ENCODE measurements at places on chromosomes 11 and 22.

DNA sequence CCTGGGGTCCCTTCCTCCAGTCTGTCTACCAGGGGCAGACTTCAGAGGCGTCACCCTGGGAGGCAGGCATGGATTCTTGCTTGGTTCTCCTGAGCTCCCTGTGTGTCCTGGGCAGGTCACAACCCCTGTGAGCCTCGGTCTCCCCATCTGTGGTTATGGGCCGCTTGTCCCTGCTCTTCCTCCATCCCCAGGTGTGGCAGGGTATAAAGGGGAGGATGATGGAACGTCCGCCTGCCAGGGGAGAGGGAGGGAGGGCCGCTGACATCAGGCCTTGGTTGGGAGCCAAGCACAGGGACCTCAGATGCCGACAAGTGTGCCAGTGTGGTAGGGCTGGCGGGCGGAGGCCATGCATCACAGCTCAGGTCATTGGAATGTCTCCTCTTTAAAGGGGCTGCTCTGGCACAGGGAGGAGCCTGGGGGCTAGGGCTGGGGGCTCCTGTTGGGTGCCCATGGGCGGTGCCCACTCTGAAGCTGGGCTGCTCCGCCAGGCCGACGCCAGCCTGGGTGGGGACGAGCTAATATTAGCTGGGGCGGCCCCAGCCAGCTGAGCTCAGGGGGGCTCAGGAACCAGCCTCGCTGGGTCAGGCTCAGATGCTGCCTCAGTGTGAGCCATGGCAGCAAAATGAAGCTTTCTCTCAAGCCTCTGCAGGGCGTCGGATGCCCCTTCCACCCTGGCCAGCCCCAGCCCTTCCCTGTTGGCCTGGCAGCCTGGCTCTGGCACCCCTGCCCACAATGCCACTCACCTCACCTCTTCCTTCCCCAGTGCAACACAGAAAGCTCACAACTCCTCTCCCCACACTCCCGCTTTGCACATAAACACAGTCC, 12.8 kb downstream of the KCNC1 start:
- no peak overlapping the region for H3K27ac ChIP-seq
- H3K36me3 ChIP-seq = peaks cover 3% of the 10 kb centered on the region
- no peak overlapping the region for H3K4me3 ChIP-seq
- H3K27me3 ChIP-seq = peaks cover 67% of the 10 kb centered on the region

DNA sequence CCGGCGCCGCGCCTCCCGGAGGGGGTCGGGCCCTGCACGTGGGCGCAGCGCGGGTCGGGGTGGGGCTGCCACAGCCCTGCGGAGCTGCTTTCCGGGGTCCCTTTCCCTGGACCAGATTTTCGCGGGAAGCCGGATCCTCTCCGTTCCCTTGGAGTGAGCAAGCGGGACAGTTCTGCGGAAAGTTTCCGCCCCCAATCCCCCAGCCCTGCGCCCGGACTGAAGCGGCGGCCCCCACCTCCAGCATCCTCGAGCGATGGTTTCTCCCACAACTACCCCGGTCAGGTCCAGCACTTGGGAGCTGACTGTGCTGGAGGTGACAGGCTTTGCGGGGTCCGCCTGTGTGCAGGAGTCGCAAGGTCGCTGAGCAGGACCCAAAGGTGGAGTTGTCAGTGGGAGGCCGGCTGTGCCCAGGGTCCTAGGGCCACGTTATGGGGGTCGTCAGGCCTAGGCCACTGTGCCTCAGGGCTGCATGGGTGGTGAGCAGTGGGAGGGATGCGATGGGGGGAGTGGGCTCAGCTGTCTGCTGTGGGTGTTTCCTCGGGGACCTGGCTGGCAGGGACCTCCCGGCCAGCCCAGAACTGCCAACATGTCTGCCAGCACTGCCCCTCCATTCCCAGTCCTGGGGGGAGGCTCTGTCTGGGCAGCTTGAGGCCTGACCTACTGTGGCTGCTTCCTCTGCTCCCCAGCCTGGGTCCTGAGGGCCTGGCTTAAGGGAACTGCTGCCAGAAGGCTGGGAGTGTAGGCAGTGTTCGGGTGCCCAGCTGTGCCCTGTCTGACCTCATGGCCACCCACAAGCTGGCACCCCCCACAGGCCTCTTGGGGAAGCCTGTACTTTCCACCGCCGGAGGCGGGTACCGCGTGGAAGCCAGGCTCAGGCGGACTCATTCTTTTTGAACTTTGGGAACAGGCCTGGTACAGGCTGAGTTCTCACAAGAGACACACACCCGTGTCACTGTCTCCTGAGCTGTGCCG, 726 bp downstream of the ST3GAL4 start:
- DNase-seq = no peak
- no peaks in the 10 kb centered on the region for H3K27me3 ChIP-seq
- peaks cover 7% of the 10 kb centered on the region for H3K36me3 ChIP-seq
- H3K4me3 ChIP-seq = peak overlapping the region; percentile 69
- H3K27ac ChIP-seq = peak overlapping the region; percentile 71
- H3K4me1 ChIP-seq = peaks cover 23% of the 10 kb centered on the region

DNA sequence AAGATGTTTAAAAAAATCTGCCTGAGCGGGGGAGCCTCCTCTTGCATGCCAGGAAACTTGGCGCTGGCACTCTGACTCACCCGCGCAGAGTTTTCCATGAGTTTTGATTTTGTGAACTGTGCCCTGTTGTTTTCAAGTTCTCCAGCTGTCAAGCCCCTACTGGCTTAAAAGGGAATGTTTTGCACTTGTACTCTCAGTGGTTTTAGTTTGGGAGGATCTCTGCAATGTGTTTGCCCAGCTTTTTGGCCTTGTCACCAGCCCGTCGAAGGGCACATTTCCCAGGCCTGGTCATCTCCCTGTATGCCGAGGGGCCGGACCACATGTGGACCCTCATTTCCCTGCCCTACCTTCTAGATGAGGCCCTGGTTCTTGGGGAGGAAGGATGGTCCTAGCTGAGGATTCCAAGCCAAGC, 12.2 kb downstream of the MRGPRF start:
- peaks cover 2% of the 10 kb centered on the region for H3K36me3 ChIP-seq
- H3K27me3 ChIP-seq = peaks cover 25% of the 10 kb centered on the region
- DNase-seq = no peak
- no peak overlapping the region for H3K27ac ChIP-seq
- H3K4me3 ChIP-seq = no peak overlapping the region

GRCh38 chr22:36383110-36383581, 4.6 kb downstream of the MYH9 start:
- peak overlapping the region; percentile 96 for H3K4me3 ChIP-seq
- peaks cover 64% of the 10 kb centered on the region for H3K4me1 ChIP-seq
- peaks cover 83% of the 10 kb centered on the region for H3K36me3 ChIP-seq
- no peaks in the 10 kb centered on the region for H3K27me3 ChIP-seq

DNA sequence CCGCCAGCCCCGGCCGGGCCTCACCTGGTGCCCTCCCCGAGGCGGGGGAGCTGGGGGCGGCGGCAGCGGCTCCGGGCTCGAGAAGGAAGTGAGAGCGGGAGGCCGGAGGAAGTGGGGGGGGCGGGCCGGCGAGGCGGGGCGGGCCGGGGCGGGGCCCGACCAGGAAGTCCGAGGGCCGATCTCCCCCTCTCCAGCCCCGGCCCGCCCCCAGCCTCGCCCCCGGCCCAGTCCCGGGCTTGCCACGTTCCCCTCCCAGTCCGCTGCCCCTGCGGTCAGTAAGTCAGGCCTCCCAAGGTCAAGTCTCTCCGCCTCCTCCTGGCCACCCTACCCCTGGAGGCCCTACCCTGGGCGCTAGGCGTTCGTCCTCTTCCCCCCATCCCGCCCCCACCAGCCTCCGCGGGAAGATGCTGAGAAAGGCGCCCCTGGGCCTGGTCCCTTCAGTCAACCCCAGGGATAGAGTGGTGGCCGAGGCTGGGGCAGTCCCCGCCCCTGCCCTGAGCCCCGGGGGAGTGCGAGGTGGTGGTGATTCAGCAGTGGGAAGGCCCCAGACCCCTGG, at the start of gene RHOG:
RHOG (minus strand) TSS at position 90 of the 556 bp plus-strand sequence. CDS start 12,821 bp downstream, outside the sequence.
- peaks cover 52% of the 10 kb centered on the region for H3K36me3 ChIP-seq
- H3K27ac ChIP-seq = peak within 1 kb of the TSS; percentile 94
- peak within 1 kb of the TSS; percentile 88 for H3K4me3 ChIP-seq
- H3K4me1 ChIP-seq = peaks cover 38% of the 10 kb centered on the region

- no peaks in the 10 kb centered on the region for H3K4me1 ChIP-seq
- no peaks in the 10 kb centered on the region for H3K36me3 ChIP-seq
- H3K27ac ChIP-seq = no peak overlapping the region
- H3K27me3 ChIP-seq = no peaks in the 10 kb centered on the region
- H3K4me3 ChIP-seq = no peak overlapping the region
- no peak for DNase-seq
Measured at GRCh38 chr11:93089474-93090102, 108.2 kb downstream of the SLC36A4 start.

DNA sequence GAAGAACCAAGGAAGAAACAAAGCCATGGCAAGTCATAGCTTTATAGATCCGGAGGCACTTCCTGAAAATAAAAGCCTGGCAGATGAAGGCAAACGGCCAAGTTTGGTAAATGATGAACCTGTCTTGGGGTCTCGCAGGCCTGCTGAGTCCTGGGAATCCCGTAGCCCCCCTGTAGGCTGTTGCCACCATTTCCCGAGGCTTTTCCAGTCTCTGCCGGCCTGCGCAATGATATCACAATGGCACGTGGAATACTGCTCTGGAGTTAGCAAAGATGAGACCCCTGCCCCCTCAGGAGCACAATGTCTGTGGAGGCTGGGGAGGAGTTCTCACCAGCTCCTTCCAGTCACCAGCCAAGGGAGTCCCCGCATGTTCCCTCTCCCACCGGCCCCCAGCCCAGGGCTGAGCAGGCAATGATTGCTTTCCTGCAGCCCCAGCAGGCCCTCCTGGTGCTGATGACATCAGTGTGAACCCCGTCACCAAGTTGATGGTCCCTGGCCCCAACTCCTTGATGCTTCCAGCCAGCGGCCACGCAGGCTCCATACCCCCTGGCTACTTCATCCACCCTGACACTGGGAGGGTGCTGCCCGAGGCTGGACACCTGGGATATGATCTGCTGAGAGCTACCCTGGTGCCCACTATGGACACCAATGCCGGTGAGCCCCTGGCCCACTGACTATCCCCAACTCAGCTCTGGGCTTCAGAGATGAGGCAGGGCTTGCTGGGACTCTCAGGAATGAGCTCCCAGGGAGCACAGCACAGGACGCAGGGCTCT, 55.9 kb downstream of the BTG4 start:
- H3K27ac ChIP-seq = no peak overlapping the region
- H3K4me1 ChIP-seq = no peaks in the 10 kb centered on the region
- peaks cover 57% of the 10 kb centered on the region for H3K27me3 ChIP-seq
- no peak for DNase-seq
- no peak overlapping the region for H3K4me3 ChIP-seq

- no peaks in the 10 kb centered on the region for H3K4me1 ChIP-seq
- no peaks in the 10 kb centered on the region for H3K36me3 ChIP-seq
- DNase-seq = no peak
- no peak overlapping the region for H3K4me3 ChIP-seq
Measured at GRCh38 chr11:122197066-122197987, 81.3 kb upstream of the BLID start.

DNA sequence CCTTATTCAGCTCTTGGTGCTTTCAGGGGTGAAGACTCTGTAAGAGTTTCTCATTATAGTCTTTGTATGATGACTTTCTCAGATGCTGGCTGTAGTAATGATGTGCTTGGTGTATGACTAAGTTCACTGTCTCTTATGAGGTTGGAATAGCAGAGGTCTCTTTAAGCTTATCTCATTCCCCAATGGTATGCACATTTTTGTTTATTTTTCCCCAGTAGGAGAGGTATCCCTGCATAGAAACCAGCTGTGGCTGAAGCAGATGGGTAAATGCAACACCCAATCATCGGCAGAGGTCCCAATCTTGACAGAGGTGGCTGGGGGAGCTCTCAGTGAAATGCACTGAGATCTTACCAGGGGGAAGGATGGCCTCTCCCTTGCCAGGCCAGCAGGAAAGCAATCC, 34.6 kb downstream of the BBOX1 start:
- no peaks in the 10 kb centered on the region for H3K4me1 ChIP-seq
- H3K27ac ChIP-seq = no peak overlapping the region
- no peak overlapping the region for H3K4me3 ChIP-seq
- H3K27me3 ChIP-seq = no peaks in the 10 kb centered on the region

DNA sequence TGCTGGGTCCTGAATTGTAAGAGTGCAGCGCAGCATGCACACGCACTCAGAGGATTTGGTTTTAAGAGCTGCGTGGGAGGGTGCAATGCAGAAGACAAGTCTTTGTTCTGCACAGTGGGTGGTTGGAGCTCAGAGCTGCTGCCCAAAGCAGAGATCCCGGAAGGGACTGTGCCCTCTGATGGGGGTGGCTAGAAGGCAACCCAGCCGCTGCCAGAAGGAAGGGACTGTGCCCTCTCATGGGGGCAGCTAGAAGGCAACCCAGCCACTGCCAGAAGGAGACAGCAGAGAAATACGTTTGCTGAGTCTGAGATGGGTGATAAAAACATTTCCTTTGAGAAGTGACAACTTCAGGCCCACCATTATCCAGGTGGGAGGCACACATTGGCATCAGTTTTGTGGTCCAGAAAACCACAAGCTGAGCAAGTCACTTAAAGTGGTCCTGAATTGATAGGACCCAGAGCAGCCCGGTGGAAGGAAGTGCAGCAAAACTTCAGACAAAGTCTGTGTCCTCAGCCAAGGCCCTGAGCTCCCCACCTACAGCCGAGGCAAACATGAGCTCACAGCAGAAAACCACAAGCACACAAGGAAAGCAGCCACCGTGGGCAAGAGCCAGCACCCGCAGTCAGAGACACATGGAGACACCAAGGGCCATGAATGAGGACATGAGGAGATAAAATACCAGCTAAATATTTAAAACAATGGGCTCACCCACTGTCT, 4.3 kb downstream of the KRTAP5-6 start:
- peaks cover 54% of the 10 kb centered on the region for H3K27me3 ChIP-seq
- no peaks in the 10 kb centered on the region for H3K36me3 ChIP-seq
- H3K4me1 ChIP-seq = peaks cover 10% of the 10 kb centered on the region
- H3K4me3 ChIP-seq = no peak overlapping the region
- no peak for DNase-seq
- no peak overlapping the region for H3K27ac ChIP-seq

GRCh38 chr22:36872866-36873498, 12.2 kb downstream of the NCF4 start:
- peaks cover 6% of the 10 kb centered on the region for H3K36me3 ChIP-seq
- DNase-seq = no peak
- H3K4me1 ChIP-seq = peaks cover 15% of the 10 kb centered on the region
- H3K27me3 ChIP-seq = peaks cover 8% of the 10 kb centered on the region
- H3K4me3 ChIP-seq = no peak overlapping the region

- H3K27me3 ChIP-seq = peaks cover 67% of the 10 kb centered on the region
- peak overlapping the region; percentile 29 for H3K4me3 ChIP-seq
- H3K36me3 ChIP-seq = no peaks in the 10 kb centered on the region
- H3K4me1 ChIP-seq = peaks cover 9% of the 10 kb centered on the region
- no peak overlapping the region for H3K27ac ChIP-seq
- no peak for DNase-seq
Measured at GRCh38 chr22:45008186-45008681, 1.6 kb downstream of the PHF21B start.

GRCh38 chr22:29470159-29470855, 9.7 kb upstream of the NEFH start:
- H3K4me1 ChIP-seq = peaks cover 3% of the 10 kb centered on the region
- no peak overlapping the region for H3K27ac ChIP-seq
- H3K4me3 ChIP-seq = peak overlapping the region; percentile 55
- peak; percentile 60 for DNase-seq

All from effector memory CD8-positive, alpha-beta T cell (primary cell).